Sigmoid colon (tissue), 7 donors: ENCODE measurements at places on chromosomes 2 and 18. TPM values are rescaled to one million over a fixed set of nuclear protein-coding genes. Genes with fewer than 3 reads are reported as not detected.

The PLEK gene
- polyA plus RNA-seq, result 12.5 TPM

DNA sequence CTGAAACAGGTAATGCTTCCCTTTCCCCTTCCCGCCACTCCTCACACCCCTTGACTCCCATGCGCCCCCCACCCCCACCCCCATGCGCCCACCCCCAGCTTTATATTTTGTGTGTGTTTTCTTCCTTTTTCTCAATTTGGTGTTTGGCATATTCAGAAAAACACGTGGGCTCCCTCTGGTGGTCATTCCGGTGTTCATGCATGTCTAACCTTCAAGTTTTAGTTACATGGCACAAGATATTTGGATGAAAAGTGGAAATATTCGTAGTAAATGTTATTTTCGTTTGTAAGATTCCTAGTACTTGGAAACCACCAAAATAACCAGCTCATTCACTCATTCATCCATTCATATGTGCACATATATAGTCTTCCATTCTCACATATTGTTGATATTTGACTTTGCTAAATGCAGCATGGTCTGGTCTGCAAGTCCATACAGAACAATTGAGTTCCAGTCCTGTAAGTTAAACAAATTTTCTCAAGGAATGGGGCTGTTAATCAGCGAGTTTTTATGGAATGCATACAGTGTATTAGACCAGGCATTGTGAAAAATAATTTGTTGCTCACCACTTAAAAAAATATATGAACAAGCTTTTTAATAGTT lies 143.6 kb upstream of the MAP3K20 start:
- DNase-seq, result peak; percentile 73
- H3K4me3 ChIP-seq, result peak overlapping the region; percentile 32
- H3K36me3 ChIP-seq, result no peaks in the 10 kb centered on the region
- H3K27me3 ChIP-seq, result no peaks in the 10 kb centered on the region

- H3K36me3 ChIP-seq, result no peaks in the 10 kb centered on the region
- H3K4me1 ChIP-seq, result no peaks in the 10 kb centered on the region
- H3K27ac ChIP-seq, result no peak overlapping the region
- H3K4me3 ChIP-seq, result no peak overlapping the region
- DNase-seq, result no peak
- no peaks in the 10 kb centered on the region for H3K27me3 ChIP-seq
Observed at GRCh38 chr18:31134988-31135529, 27.6 kb downstream of the DSC1 start.

GRCh38 chr2:123917241-123917640 lies 107.8 kb upstream of the CNTNAP5 start:
- no peak overlapping the region for H3K27ac ChIP-seq
- no peaks in the 10 kb centered on the region for H3K36me3 ChIP-seq
- no peak overlapping the region for H3K4me3 ChIP-seq
- no peak for DNase-seq
- H3K4me1 ChIP-seq, result no peaks in the 10 kb centered on the region

DNA sequence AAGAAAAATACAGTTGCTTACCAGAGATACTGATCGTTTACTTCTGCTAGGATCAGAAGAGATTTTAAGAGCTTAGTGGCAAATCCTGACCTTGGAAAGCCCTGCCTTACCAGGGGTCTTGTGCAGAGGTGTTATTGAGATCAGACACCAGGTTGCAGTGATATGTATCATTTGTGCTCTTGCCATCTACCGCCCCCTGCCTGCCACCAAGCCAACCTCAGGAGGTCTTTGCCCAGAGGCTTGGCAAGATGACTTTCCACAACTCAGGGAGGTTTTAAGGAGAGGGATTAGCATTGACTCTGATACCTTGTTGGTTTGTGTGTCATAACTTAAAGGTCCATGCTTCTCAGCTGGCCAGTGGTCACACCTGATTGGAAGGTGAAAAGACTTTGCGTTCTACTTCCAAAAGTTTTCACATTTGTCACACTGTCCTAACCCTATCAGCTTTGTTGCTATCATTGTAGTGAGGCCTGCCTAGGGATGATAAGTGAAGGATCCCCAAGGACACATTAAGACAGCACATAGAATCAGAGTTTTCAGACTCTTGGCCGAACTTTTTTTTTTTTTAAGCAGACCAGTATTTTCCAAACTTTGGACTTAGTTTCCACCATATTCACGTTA lies 46.2 kb upstream of the MGAT5 start:
- no peak for DNase-seq
- no peak overlapping the region for H3K27ac ChIP-seq

GRCh38 chr2:96164459-96165184 lies 19.4 kb upstream of the DUSP2 start:
- no peak overlapping the region for H3K4me3 ChIP-seq

DNA sequence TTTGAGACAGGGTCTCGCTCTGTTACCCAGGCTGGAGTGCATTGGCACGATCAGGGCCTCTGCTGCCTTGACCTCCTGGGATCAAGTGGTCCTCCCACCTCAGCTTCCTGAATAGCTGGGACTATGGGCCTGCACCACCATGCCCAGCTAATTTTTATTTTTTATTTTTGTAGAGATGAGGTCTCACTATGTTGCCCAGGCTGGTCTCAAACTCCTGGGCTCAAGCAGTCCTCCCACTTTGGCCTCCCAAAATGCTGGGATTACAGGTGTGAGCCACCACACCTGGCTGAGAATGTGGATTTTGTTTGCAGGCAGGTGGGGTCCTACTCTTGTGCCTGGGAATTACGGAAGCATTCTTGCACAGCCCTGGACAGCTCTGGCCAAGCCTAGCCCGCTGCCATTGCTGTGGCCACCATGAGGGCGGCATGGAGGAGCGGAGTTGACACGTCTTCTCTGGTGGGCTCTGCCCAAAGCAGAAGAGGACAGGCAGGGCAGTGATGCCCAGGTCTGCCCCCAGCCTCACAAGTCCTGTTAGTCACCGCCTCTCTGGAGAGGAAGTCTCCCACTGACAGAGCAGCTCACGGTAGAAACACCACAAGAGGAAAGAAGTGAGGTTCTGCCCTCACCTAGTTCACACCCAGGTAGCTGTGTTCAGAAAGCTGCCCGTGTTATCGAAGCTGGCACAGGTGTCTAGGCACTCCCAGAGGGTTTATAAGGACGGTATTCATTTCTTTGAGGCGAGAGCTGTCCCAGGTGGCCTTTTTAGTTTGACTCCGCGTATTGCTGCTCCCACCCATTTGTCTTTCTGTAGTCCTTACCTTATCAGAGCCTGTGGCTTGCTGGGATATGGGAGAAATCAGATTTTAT lies 46.2 kb downstream of the ARMC9 start:
- no peaks in the 10 kb centered on the region for H3K4me1 ChIP-seq
- H3K4me3 ChIP-seq, result no peak overlapping the region
- no peak for DNase-seq
- peaks cover 20% of the 10 kb centered on the region for H3K36me3 ChIP-seq
- H3K27me3 ChIP-seq, result no peaks in the 10 kb centered on the region
- no peak overlapping the region for H3K27ac ChIP-seq

GRCh38 chr2:170361090-170361936 lies 183.4 kb downstream of the MYO3B start:
- H3K36me3 ChIP-seq, result no peaks in the 10 kb centered on the region
- H3K4me1 ChIP-seq, result no peaks in the 10 kb centered on the region
- no peak for DNase-seq

GRCh38 chr2:21693081-21693480 lies 569.3 kb downstream of the TDRD15 start:
- DNase-seq, result no peak
- no peaks in the 10 kb centered on the region for H3K27me3 ChIP-seq
- H3K36me3 ChIP-seq, result no peaks in the 10 kb centered on the region
- no peak overlapping the region for H3K27ac ChIP-seq

DNA sequence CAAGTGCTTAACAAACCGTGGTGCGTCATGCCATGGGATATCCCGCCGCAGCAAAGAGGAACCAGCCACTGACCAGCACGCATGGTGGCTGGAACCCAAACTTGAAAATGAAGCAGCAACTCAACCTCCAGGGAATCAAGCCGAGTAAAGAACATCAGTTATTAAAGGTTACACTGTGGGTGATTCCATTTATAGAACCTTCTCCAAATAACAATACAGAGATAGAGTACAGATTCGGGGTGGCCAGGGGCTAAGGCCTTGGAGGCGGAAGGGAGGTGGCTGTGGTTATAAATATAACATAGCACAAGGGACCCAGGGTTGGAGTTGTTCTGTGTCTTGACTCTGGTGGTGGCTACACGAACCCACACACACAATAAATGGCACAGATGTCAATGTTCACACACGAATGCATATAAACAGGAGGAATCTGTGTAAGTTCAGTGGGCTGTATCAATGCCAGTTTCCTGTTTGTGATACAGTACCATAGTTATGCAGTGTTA lies 123.1 kb downstream of the EIPR1 start:
- H3K27me3 ChIP-seq, result no peaks in the 10 kb centered on the region
- H3K4me1 ChIP-seq, result no peaks in the 10 kb centered on the region
- H3K4me3 ChIP-seq, result no peak overlapping the region
- no peak overlapping the region for H3K27ac ChIP-seq
- DNase-seq, result no peak
- no peaks in the 10 kb centered on the region for H3K36me3 ChIP-seq

DNA sequence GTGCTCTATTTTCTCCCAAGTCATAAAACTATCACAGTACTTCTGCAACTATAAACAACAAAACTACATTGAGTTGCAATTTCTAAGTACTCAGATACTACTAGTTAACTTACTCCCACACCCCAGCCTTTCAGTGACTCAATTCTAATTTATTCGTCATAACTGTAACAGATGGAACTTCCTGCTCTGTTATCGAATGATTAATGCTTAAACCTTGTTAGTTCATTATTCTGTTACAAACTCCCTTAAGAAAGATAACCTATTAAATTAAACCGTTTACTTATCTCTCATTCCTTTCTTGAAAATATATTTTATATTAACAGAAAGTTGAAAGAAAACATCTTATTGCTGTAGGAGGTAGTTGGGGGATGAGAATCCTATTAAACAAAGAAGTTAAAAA lies 17.0 kb downstream of the TNFAIP6 start:
- H3K4me1 ChIP-seq, result no peaks in the 10 kb centered on the region
- H3K36me3 ChIP-seq, result no peaks in the 10 kb centered on the region
- H3K27me3 ChIP-seq, result no peaks in the 10 kb centered on the region
- H3K4me3 ChIP-seq, result no peak overlapping the region
- no peak for DNase-seq

GRCh38 chr2:234881413-234882241 lies 70.2 kb upstream of the SH3BP4 start:
- H3K4me1 ChIP-seq, result no peaks in the 10 kb centered on the region
- H3K4me3 ChIP-seq, result no peak overlapping the region
- no peak overlapping the region for H3K27ac ChIP-seq

GRCh38 chr2:219087848-219088247 lies 27.1 kb upstream of the IHH start:
- no peak for DNase-seq

DNA sequence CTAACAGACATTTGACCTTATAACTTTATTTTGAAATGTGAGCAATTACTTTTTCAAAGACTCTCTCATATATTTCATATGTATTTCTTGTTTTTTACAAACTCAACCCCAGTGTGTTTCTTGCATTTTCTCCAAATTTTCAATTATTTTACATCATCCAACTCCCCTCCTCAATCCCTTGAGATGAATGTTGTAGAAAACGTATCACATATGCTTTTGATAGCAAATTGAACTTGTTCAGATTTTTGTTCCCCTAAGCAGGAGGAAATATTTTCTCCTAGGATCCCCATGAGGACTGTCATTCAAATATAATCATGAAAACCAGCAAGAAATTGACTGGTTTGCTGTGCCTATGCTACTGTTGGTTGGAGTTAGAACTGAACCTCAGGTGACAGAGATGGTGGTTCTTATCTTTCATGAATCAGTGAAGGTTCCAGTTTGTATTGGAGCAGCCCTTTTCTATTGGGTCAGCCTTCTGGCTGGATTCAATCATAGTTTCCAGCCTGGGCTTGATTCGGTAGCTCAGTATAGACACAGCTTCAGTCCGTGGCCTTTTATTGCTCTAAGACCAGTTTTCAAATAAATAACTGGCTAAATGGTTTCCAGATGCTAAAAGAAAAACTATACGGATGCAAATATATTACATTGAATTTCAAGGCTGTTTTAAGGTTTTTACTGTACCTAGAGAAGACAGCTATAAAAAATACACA lies 591.0 kb downstream of the EPHA4 start:
- no peaks in the 10 kb centered on the region for H3K27me3 ChIP-seq
- H3K4me3 ChIP-seq, result no peak overlapping the region
- no peaks in the 10 kb centered on the region for H3K36me3 ChIP-seq

DNA sequence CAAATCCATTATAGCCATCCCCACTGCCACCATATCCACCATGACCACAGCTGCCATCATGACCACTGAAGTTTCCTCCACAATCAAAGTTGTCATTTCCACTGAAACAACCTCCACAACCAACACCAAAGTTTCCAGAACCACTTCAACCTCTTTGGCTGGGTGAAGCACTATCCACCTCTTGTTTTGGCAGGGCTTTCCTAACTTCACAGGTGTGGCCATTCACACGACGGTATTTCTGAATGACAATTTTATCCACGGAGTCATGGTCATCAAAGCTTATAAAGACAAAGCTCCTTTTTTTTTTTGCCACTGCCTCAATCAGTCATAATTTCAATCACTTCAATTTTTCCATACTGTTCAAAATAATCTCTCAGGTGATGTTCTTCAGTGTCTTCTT lies 89.8 kb upstream of the UGP2 start:
- H3K36me3 ChIP-seq, result no peaks in the 10 kb centered on the region
- no peaks in the 10 kb centered on the region for H3K4me1 ChIP-seq
- H3K4me3 ChIP-seq, result no peak overlapping the region
- H3K27me3 ChIP-seq, result no peaks in the 10 kb centered on the region

DNA sequence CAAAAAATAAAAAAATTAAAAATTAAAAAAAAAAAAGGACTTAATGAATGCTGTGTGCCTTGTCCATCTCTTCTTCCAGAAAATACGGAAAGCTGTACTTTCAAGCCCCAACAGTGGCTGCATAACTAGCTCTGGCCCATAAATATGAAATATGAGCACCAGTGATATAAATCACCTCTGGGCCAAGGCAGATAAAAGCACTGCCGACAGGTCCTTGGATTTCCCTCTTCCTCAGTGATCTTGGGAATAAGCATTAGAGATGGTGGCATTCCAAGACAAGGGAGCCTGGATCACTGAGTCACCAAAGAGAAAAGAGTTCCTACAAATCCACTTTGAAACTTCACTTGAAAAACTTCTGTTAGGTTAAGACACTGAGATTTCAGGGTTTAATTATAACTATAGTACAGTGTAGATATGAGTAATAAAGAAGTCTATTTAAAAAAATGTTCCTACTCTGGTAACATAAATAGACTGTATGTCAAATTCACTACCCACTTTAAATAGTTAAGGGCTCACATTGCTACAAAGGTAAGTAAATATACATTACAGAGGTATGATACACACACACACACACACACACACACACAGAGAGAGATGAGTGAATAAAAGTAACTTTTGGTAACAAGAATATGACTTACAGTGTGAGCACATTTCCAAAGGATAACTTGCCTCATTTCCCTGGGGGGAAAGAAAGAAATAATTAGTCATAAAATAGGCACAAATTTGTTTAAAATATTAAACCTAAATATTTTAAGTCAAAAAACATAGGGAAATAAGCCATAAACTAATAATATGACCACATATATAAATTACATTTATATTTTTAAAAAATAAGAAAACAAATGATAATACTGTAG lies 35.6 kb downstream of the PPP3R1 start:
- no peaks in the 10 kb centered on the region for H3K4me1 ChIP-seq
- no peak overlapping the region for H3K4me3 ChIP-seq
- H3K36me3 ChIP-seq, result peaks cover 6% of the 10 kb centered on the region
- H3K27ac ChIP-seq, result no peak overlapping the region
- no peaks in the 10 kb centered on the region for H3K27me3 ChIP-seq

- DNase-seq, result no peak
- H3K4me3 ChIP-seq, result no peak overlapping the region
- H3K27ac ChIP-seq, result no peak overlapping the region
- no peaks in the 10 kb centered on the region for H3K36me3 ChIP-seq
- no peaks in the 10 kb centered on the region for H3K27me3 ChIP-seq
Observed at GRCh38 chr2:99468155-99468554, 21.7 kb downstream of the REV1 start.
